ENCODE measurements at places on chromosomes 1 and 21.
A peak's percentile ranks its signal among the peaks of the same experiment; 100 is the strongest.

DNA sequence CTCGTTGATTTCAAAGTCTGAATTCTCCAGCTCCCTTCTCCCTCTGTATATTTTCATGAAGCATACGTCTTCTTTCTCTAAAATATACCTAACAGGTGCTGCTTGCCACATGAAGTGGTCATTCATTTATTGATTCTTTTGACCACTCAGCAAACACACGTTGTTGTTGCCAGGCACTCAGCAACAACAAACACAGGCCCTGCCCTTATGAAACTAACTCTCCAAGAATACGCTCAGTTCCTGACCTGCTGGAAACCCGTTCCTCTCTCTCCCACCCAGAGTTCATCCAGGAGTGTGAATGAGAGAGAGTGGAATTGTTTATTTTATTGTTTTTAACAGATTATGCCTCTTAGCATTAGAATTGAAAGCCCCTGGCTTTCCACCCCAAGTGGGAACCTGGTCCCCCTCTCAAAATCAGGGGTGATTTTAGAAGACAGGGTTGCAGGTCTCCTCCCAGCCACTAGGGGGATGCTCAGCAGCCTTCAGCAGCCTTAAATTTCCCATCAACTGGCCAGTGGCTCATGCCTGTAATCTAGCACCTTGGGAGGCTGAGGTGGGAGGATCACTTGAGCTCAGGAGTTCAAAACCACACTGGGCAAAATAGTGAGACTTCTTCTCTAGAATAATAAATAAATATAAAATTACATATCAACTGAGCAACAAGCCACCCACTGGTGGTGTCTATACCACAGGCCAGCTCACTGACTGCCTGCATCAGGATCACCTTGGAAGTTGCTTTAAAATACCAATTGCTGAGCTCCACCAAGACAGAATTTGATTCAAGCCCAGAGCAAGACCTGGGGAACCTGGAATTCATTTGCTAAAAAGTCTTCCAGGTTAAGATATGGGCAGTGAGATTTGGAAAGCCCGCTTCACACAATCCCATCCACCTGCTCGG lies 181.0 kb upstream of the KLHDC7A start:
- no peak for DNase-seq
- no peaks in the 10 kb centered on the region for H3K36me3 ChIP-seq
- no peak overlapping the region for H3K4me3 ChIP-seq
- H3K27me3 ChIP-seq: no peaks in the 10 kb centered on the region
- no peaks in the 10 kb centered on the region for H3K4me1 ChIP-seq
- no peak overlapping the region for H3K27ac ChIP-seq

DNA sequence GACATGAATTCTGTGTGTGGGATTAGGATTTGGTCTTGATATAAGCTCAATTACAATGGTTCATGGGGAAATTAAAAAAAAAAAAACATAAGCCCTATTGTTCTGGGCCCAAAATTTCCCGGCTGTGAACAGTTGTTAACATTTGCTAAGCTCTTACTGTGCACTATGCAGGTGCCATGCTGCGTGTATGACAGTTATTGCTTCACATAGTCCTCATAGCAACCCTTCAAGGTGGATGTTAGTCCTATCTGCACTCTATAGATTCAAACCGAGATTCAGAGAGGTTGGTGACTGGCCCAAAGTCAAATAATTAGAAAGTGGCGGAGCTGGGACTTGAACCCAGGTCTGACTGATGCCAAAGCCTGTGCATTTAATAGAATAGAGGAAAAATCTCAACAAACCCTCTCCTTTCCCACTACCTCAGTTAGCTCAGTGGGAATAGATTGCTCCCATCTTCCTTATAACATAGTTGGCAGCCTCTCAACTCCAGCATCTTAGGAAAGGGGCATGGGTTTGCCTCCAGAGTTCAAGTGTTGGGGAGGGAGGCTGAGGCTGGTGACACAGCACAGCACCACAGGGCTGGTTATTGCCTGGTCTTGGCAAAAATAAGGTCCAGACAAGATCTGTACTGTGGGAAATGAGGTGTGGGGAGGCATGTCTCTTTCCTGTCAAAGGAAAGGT lies 55.0 kb upstream of the GCLM start:
- H3K27me3 ChIP-seq: no peaks in the 10 kb centered on the region
- H3K4me1 ChIP-seq: no peaks in the 10 kb centered on the region
- H3K36me3 ChIP-seq: no peaks in the 10 kb centered on the region
- H3K27ac ChIP-seq: no peak overlapping the region

GRCh38 chr1:75100481-75101092 lies 33.6 kb upstream of the LHX8 start:
- H3K4me3 ChIP-seq: no peak overlapping the region

- H3K4me1 ChIP-seq: no peaks in the 10 kb centered on the region
- H3K4me3 ChIP-seq: no peak overlapping the region
- no peak overlapping the region for H3K27ac ChIP-seq
- no peaks in the 10 kb centered on the region for H3K27me3 ChIP-seq
- DNase-seq: no peak
- H3K36me3 ChIP-seq: no peaks in the 10 kb centered on the region
Measured at GRCh38 chr1:209319057-209319432, 264.5 kb upstream of the CAMK1G start.

DNA sequence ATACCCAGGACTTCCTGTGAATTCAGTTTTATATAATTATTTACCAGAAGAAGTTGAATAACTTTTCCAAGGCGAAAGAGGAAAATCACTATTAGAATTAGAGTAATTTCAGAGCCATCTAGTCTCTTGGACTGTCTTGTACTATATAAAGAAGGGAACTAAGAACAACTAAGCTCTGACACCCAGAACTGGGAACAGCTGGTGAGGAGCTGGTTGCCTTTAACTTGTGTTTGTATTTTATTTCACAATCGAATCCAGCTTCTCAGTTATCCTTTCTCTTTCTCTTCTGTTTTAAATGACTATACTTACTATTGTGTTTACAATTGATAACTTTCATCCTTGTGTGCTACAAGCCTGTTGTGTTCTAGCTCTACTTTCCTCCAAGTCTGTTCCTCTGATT lies 8.4 kb downstream of the SNX27 start:
- H3K4me3 ChIP-seq: no peak overlapping the region
- no peaks in the 10 kb centered on the region for H3K36me3 ChIP-seq
- no peaks in the 10 kb centered on the region for H3K27me3 ChIP-seq
- no peak overlapping the region for H3K27ac ChIP-seq
- H3K4me1 ChIP-seq: peaks cover 19% of the 10 kb centered on the region

DNA sequence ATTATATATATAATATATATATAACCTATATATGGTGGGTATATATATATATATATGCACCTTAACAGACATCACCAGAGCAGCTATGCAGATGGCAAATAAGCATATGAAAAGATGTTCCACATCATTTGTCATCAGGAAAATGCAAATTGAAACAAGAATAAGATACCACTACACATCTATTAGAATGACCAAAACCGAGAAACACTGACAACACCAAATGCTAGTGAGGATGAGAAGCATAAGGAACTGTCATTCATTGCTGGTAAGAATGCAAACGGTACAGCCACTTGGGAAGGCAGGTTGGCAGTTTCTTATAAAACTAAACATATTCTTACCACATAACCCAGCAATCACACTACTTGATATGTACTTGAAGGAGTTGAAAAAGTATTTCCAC lies 219.8 kb upstream of the PRMT6 start:
- no peak for DNase-seq
- H3K27ac ChIP-seq: no peak overlapping the region
- no peaks in the 10 kb centered on the region for H3K36me3 ChIP-seq
- H3K4me3 ChIP-seq: no peak overlapping the region

DNA sequence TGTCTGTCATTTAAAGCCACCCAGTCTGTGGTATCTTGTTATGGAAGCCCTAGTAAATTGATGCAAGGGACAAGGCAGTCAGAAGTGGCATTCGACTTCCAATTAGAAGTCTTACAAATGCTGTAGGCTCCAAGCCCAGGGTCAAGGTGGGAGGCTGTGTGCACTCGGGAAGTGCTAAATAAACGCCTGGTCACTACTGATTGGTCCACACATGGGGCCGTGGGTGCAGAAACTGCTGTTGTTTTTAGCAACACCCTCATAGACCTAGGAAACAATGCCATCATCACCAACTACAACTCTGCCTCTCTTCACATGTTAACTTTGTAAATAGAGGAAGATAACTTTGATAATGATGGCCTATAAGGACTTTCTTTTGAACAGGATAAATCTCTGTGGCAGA lies 20.2 kb upstream of the ZBTB21 start:
- H3K4me1 ChIP-seq: no peaks in the 10 kb centered on the region
- H3K36me3 ChIP-seq: no peaks in the 10 kb centered on the region
- no peak overlapping the region for H3K4me3 ChIP-seq
- no peak overlapping the region for H3K27ac ChIP-seq
- no peaks in the 10 kb centered on the region for H3K27me3 ChIP-seq
- no peak for DNase-seq

- peaks cover 7% of the 10 kb centered on the region for H3K4me1 ChIP-seq
- H3K27ac ChIP-seq: peak within 1 kb of the TSS; percentile 75
- no peaks in the 10 kb centered on the region for H3K36me3 ChIP-seq
- peak within 1 kb of the TSS; percentile 67 for H3K4me3 ChIP-seq
Measured at GRCh38 chr1:21937034-21937371, at the start of gene HSPG2. Gene HSPG2 (minus strand): TSS chr1:21937310. CDS start chr1:21937217, 93 bp downstream.

GRCh38 chr1:91731815-91732214 lies 154.1 kb downstream of the TGFBR3 start:
- H3K36me3 ChIP-seq: no peaks in the 10 kb centered on the region
- no peak overlapping the region for H3K27ac ChIP-seq
- no peaks in the 10 kb centered on the region for H3K27me3 ChIP-seq
- peaks cover 18% of the 10 kb centered on the region for H3K4me1 ChIP-seq

- no peak overlapping the region for H3K27ac ChIP-seq
- peak; percentile 24 for DNase-seq
- H3K4me3 ChIP-seq: no peak overlapping the region
- no peaks in the 10 kb centered on the region for H3K27me3 ChIP-seq
- no peaks in the 10 kb centered on the region for H3K4me1 ChIP-seq
- no peaks in the 10 kb centered on the region for H3K36me3 ChIP-seq
Measured at GRCh38 chr1:93708734-93709481, 27.3 kb upstream of the BCAR3 start.

DNA sequence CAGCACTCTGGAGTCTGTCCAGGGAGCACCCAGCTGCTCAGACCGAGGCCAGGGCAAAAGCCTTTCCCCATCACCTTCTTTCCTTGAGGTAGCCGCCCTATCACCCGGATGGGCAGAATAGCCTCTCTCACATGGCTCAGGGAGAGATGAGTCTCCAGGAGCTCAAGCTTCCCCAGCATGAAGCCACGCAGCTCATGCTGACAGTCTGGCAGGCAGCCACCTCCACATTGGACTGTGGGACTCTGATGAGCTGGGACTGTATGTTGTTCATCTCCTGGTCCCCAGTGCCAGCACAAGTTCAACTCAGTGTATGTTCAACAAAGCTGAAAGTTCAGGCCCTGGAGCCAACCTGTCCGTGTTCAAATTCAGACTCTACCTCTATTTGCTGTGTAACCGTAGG lies 75.2 kb upstream of the ZC3H12A start:
- no peaks in the 10 kb centered on the region for H3K36me3 ChIP-seq
- DNase-seq: no peak
- H3K4me1 ChIP-seq: no peaks in the 10 kb centered on the region
- no peak overlapping the region for H3K4me3 ChIP-seq
- H3K27ac ChIP-seq: no peak overlapping the region
- H3K27me3 ChIP-seq: no peaks in the 10 kb centered on the region

All from pancreas (tissue), 10 donors.